Stimulated activated CD4-positive, alpha-beta T cell treated with anti-CD3 and anti-CD28 coated beads, TNF-alpha, amount 100 ng/mL, for 1 hour (primary cell): ENCODE measurements at places on chromosomes 7 and 10.

DNA sequence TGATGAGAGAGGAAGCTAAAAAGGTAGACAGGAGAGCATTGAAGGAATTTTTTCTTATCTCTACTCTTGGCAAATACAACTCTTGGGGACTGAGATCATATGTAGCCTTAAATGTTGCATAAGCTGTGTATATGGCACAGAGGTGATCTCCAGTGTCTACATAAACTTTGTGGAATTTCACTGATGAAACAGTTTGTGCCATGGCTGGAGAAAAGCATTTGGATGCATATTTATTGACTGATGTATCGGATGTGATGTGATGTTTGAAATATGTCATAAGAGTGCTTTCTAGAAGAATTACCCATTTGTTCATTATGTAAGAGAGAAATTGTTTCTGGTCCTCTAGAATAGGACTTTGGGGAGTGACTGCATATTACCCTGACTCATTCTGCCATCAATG is 244.9 kb upstream of the LRRTM3 start:
- no peak for DNase-seq

DNA sequence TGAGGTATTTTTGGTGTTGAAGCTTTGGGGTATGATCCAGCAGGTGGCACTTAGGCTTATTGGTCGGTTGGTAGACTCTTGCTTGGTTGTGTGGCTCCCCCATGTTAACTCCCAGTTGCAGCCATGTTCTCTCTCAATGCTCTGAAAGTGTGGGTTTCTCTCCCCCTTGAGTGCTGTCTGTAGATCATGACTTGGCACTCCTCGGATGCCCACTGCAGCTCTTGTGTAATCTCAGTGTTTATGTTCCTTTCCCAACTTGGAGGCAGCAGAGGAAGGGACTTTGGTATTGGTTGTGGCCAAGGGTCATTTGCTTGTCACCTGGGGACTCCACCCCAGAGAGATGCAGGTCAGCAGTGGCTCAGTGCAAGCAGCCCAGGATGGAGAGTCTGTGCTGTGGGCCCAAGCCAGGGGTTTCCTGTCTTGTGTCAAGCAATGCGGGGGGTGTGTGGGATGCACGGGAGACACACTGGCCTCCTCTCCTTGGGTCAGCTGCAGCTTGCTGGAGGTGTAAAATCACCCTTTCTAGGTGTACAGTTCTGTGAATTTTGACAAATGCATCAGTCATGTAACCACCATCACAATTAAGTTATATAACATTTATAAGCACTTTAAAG is 36.9 kb downstream of the PIK3CG start:
- DNase-seq = no peak

GRCh38 chr10:25130906-25131305 is 43.9 kb upstream of the GPR158 start:
- DNase-seq = no peak

- no peak for DNase-seq
Measured at GRCh38 chr10:132839061-132839460, 53.1 kb upstream of the NKX6-2 start.

- DNase-seq = no peak
Measured at GRCh38 chr7:70923181-70923845, 208.6 kb upstream of the GALNT17 start.

- DNase-seq = peak; percentile 13
Measured at GRCh38 chr7:98051118-98051744, 55.4 kb upstream of the LMTK2 start.

DNA sequence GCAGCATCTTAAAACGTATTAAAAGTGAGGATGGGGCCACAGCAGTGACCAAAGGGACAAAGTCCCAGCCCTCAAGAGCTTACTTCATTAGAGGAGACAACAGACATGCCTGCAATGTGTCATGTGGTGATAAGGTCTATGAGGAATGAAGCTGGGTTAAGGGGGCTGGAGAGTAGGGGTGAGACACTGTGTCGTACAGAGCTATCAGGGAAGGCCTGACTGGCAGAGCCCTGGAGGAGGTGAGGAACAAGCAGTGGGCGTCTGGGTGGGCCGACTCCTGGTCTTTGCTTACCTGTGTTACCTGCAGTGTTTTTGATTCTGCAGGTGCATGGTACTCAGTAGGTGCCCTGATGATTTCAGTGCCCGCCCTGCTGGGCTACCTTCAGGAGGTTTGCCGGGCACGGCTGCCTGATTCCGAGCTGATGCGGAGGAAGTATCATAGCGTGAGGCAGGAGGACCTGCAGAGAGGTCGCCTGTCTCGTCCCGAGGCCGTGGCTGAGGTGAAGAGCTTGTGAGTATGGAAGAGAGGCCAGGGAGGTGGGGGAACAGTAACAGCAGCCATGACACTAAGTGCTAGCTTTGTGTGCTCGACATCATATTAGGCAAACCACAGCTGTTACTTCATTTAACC is 7.6 kb downstream of the ZFYVE27 start:
- DNase-seq = no peak

GRCh38 chr10:133356549-133357284 is 1.1 kb downstream of the FUOM start:
- no peak for DNase-seq

DNA sequence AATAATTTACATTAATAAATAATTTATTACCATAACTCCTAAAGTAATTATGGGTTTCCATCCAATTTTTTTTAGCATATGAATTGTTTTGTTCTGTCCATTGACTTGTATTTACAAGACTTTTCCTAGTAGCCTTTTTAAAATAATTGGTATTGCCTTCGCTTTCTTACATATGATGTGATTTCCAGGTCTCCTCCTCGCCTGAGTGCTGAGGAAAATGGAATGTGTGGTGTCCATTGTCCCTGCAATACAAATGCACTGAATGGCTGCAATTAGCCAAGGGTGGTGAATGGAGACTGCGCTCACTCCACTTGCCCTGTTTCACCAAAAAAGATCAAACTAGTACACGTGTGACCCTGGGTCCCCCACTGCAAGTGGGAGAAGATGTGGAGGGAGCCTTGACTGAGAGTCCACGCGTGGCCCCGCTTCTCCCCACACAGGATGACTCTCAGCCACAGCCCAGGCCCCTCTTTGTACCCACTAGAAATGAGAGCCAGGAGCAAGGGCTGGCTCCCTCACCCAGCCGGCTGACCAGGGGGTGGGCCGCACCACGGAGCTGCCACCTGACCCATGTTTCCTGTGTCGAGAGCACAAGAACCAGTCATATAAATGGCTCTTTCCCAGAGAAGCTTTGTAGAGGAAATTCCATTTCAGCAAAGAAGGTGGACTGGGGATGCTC is 52.6 kb downstream of the FAM53B start:
- DNase-seq = no peak

DNA sequence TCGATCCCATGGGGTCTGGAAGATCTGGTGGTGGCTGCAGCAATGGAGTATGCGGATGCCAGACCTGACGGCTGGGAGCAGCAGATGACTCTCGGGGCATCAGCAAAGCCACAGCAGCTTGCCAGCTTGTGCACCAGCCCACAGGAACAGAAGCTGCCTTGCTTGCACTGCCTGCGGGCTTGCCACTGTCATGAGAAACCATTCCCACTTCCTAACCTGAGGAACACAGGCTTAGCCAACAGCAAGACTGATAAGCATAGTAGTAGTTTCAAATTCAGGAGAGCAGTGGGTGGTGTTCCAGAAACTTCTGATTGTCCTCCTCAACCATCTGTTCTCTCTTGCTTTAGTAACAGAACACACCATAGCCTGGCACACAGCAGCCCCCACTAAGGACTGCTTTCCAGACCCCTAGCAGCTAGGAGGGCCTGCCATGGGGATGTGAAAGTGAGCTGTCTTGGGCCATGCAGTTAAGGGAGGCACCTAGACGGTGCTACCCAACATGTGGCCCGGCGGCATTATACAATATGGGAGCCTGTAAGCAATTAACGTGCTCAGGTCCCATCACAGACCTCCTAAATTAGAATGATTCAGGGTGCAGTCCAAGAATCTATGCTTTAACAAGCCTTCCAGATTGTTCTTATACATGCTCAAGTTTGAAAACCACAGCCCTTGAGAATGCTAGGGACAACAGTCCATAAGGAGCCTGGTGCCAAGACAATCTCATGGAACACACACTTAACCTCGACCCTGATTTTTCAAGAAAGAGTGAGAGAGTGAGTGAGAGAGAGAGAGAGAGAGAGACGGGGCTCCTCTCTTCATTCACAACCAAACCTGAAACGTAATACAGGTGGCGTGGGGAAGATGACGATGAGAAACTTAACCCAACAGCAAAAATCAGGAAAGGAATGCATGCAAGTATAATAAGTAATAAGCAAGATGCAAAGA is 7.1 kb downstream of the ANXA11 start:
- DNase-seq = no peak

GRCh38 chr10:17375936-17376584 is 78.3 kb downstream of the ST8SIA6 start:
- DNase-seq = no peak

- no peak for DNase-seq
Measured at GRCh38 chr10:123884351-123884906, 7.2 kb downstream of the CPXM2 start.

DNA sequence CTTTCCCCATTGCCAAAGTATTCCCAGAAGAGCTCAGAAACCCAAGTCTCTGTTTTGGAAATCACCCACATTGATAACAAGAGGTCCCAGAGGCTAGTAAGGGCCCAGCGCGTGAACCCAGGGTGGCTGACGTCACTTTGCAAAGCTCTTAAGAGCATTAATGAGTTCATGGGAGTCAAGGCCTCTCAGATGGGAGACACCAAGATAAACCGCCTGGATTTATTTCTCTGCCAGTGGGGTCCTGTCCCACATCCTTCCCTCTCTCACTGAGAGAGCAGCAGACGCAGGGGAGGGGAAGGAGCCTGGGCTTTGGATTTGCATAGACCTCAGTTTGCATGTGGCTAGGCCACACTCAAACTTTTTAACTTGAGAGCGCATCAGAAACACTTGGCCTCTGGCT is 184.8 kb upstream of the PDE1C start:
- no peak for DNase-seq

- no peak for DNase-seq
Measured at GRCh38 chr7:21579341-21580072, 36.7 kb downstream of the DNAH11 start.

- no peak for DNase-seq
Measured at GRCh38 chr10:52056291-52056690, 257.8 kb upstream of the DKK1 start.

DNA sequence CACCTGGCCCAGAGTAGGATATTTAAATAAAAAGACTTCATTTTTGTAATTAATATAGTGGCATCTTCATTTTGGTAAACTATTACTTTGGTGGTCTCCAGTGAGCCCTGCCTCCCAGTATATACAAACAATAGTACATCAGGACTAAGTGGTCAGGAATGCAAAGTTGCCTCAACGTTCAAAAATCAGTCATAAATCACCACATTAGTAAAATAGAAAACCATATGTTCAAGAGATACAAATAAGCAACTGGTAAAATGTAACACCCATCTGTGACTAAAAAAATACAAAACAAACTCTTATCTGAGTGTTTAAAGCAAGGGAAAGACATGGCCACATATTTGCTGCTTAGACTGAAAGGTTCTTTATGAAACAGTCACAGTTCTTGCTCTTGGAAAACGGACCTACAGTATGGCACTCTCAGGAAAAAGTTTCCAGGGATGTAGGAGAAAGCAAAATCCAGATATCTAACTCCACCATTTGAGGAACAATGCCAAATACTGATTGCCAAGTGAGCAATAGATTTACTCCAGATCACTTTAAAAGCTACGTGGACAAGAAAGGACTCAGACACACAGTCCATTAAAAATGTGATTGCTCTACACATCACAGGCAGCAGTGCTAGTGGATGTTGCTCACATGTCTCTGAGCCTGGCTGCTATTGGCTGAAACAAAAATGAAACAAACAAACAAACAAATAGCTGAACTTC is 15.1 kb upstream of the RHOBTB1 start:
- DNase-seq = no peak

DNA sequence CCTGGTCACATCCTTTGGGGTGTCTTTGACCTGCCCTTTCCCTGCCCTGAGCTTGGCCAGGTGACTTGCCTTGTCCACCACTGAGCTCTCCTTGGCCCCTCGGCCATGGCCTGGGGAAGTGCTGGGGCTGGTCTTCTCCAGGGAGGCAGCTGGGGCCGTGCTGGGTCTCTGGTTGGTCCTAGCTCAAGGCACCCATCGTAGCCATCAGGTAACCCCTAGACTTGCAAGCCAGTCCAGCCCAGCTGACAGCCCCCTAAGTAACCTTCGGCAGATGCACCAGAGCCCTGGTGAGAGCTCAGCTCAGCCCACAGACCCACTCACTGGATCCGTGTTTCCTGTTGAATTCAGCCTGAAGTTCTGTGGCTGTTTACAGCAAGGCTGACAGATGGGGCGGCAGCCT is 176.2 kb upstream of the SHH start:
- DNase-seq = no peak

- DNase-seq = no peak
Measured at GRCh38 chr7:17022920-17023319, 141.1 kb upstream of the AGR3 start.

DNA sequence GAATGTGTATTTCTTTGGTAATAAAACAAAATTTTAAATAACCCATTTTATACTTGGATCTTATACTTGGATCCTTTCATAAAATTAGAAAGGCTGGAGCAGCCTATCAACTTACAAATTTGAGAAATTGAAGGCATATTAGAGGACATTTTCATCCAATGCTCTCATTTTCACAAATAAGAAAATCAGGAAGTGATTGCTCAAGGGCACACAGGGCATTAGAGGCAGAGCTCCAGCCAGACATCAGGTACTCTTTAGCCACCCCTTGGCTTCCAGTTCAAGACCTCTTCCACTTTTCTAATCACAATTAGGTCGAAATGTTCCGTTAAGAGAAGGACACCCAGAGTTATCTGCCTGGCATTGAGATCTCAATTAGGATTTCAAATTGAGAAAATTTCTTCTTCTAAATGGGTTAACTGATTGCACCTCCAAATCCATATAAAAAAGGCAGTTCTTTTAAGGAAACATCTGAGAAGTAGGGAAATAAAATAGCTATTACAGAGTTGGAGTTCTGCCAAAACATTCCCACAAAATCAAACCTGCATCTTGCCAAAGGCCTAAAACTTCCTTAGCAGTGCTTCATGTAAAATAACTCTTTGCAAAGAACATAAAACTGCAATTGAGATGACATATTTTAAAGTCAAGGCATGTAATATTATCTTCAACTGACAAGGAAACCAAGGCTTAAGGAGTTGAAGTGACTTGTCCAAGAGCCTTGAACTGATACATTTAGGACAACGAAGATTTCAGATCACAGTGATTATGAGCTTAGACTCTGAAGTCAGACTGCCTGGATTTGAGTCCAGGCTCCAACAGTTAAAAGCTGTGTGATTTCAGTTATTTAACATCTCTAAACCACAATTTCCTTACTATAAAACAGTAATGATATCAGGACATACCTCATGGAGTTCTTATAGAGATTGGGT is 2.4 kb downstream of the ACTA2 start:
- DNase-seq = no peak
